GM18507 (cell line): ENCODE measurements at places on chromosomes 7 and 10.
A peak's percentile ranks its signal among the peaks of the same experiment; 100 is the strongest.

- DNase-seq: no peak
Measured at GRCh38 chr10:78774614-78774998, 294.2 kb upstream of the ZMIZ1 start.

DNA sequence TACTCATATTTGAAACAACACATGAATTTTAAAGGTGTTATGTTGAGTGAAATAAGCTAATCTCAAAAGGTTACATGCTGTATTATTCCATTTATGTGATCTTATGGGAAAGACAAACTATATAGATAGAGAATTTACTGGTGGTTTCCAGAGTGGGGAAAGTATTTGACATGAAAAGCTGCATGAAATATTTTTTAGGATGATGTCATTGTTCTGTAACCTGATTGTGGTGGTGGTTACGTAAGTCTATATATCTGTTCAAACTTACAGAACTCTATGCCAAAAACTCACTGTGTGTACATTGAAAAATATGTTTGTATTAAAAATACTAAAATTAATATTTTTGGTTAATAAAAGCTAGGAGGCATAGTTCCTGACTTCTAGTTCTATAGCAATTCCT, 453.0 kb downstream of the SORCS3 start:
- no peak for DNase-seq

- DNase-seq: no peak
Measured at GRCh38 chr10:36057180-36057579, 415.1 kb upstream of the FZD8 start.

GRCh38 chr10:11120711-11121110, 103.0 kb downstream of the CELF2 start:
- DNase-seq: no peak

DNA sequence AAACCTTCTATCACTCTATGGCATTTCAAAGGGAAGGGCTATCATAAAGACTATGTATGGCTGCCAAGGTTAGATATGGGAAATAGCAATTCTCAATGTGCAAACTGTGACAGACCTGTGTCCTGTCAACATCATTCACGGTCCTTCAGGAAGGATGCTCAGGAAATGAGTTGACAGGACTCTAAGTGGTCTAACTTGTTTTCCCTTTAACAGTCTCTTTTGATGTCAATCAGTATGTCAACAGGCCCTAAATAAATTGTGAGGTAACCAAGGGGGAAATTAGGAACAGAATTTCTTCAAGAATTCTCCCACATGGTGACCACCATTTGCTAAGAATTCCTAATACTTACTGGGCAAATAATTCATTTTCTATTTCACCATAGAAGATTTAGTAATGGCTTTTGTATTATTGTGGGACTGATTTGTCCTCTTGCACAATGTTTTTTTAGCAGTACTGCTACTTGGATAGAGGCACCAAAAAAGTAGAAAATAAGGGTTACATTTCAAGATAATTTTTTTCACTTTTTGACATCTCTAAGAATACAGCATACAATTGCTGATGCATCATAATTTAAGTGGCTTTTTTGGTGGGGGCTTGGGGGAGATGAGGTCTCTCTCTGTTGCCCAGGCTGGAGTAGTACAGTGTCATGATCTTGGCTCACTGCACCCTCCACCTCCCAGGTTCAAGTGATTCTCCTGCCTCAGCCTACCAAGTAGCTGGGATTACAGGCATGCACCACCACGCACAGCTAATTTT, 275.8 kb downstream of the CACNA2D1 start:
- DNase-seq: no peak

DNA sequence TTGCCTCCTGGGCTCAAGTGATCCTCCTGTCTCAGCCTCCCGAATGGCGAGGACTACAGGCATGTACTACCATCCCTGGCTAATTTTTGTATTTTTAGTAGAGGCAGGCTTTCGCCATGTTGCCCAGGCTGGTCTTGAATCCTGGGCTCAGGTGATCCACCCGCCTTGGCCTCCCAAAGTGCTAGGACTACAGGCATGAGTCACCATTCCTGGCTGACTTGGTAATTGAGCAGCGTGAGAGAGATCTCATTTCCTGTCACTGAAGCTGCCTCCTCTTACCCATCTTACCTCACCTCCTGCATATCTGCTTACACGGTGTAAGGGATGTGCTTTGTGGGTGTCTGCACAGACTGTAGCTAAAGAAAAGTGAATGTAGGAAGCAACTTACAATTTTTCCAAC, 9.7 kb downstream of the IFIT3 start:
- no peak for DNase-seq

DNA sequence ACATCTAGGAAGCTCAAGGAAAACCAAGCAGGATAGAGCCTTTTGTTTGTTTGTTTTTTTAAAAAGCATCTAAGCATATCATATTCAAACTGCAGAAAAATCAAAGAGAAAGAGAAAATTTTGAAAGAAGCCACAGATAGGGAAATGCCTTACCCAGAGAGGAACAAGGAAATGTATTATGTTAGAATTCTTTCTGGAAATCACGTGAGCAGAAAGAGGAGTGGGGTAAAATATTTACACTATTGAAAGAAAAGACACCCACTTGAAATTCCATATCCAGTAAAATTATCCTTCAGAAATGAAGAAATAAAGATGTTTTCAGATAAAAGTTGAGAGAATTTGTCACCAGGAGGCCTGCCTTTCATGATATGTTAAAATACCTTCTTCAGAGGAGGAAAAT, 775.7 kb upstream of the IGFBP3 start:
- no peak for DNase-seq

DNA sequence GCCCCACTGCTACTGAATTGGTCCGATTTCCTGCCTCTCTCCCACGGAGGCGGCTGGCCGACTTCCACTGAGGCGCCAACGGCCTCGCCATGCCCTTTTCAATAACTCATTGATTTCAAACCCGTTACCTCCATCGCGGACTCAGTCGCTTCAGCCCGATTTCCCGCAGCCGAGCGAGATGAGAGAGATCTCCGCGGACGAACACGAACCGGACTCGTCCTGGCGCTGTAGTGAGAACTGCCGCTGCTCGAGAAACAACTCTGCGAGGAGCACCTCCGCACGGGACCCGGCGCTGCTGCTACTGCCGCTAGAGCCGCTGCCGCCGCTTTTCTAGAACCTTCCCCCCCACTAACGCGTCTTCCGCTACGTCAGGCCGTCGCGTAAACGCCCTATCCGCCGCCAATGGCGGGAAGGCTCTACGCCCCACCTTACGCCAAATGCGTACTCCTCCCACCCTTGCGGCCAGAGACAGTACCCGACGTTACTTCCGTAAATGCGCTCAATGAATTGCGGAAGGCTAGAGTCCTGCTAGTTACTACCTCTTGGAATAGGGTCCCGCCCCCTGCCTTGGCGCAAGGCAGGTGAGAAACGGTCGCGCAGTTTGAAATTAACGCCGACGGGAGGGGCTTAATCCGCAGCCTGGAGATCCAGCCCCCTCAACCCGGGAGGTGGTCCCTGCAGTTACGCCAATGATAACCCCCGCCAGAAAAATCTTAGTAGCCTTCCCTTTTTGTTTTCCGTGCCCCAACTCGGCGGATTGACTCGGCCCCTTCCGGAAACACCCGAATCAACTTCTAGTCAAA, at the start of gene HNRNPA2B1:
Gene HNRNPA2B1 (minus strand): TSS at position 303 of the 803 bp plus-strand sequence. CDS start 169 bp downstream, at position 134.
- peak; percentile 54 for DNase-seq

GRCh38 chr10:110460111-110460809, 37.4 kb upstream of the DUSP5 start:
- DNase-seq: no peak

- DNase-seq: no peak
Measured at GRCh38 chr10:70370766-70371165, 11.7 kb downstream of the LRRC20 start.

- no peak for DNase-seq
Measured at GRCh38 chr7:17408904-17409290, 110.4 kb downstream of the AHR start.

DNA sequence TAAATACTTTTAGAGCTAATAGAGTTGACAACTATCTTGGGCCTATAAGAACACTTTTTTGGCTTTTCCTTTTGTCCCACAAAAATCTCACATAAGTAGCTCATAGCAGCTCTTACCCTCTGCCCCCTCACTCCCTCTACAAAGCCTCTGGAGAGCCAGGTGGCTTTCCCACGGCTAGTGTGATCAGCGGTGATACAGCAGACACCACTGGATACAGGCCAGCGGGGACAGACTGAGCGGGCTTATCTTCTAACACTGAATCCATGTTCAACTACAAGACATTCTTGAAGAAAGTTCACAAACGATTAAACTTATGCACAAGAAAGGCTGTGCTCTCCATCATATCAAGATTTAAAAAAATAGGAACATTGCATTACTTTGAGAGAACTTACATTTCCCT, 377.2 kb downstream of the PARD3 start:
- no peak for DNase-seq

DNA sequence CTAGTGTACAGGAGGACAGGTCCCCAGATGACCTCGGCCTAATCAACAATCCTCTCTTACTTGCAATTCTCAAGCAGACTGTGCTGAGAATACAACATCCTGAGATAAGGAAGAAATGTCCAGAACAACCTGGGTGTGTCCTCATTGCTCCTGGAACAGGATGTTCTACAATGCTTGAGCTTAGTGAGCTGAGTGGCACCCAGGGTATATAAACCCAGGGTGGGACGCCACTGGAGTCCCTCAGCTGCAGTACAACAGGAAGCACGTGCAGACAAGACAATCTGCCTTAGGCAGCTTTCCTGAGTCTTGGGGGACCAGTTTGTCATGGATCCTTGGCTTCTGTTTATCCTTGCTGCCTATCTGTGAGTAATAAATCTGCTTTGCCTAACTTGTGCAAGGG, 27.7 kb upstream of the SLC25A13 start:
- DNase-seq: no peak

DNA sequence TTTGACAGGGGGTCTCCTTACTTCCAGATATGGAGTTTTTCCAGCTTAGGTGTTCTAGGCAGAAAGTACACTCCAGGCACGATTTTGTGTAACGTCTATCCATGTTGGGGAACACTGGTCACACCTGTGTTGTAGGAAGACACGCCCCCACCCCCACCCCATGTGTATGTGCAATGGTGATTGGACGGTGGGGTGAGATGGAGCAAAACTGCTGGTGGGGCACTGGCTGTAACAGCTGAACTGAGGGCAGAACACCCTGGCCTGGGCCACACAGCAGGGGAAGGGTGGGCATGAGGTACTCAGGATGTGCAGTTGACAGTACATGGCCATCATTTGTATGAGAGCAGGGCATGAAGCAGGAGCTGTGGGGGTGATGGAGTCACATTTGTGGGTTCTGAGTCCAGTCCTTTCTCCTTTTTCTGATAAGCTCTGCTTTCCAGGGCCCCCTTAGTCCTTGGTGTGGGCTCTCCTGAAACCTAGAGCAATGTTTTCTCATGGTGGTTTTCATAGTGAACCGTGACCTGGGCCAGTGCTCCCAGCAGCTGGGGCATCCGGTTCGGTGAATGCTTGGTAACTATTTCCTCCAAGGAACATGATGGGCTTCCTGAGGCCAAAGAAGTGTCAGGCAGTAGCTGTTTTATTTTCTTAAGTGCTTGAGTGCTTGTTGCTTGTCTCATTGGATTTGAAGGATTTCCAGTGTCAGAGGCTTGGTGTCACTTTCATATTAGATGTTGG, 63.4 kb upstream of the AQP1 start:
- no peak for DNase-seq

- DNase-seq: no peak
Measured at GRCh38 chr10:35690534-35690933, 48.4 kb upstream of the FZD8 start.

- no peak for DNase-seq
Measured at GRCh38 chr7:256461-256940, 33.5 kb upstream of the FOXL3 start.

DNA sequence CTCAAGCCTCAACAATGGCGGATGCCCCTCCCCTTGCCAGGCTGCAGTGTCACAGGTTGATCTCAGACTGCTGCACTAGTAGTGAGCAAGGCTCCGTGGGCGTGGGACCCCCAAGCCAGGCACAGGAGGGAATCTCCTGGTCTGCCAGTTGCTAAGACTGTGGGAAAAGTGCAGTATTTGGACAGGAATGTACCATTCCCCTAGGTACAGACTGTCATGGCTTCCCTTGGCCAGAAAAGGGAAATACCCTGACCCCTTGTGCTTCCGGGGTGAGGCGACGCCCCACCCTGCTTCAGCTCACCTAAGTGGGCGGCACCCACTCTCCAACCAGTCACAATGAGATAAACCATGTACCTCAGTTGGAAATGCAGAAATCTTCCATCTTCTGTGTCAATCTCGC, 44.0 kb upstream of the TMEM243 start:
- DNase-seq: no peak

DNA sequence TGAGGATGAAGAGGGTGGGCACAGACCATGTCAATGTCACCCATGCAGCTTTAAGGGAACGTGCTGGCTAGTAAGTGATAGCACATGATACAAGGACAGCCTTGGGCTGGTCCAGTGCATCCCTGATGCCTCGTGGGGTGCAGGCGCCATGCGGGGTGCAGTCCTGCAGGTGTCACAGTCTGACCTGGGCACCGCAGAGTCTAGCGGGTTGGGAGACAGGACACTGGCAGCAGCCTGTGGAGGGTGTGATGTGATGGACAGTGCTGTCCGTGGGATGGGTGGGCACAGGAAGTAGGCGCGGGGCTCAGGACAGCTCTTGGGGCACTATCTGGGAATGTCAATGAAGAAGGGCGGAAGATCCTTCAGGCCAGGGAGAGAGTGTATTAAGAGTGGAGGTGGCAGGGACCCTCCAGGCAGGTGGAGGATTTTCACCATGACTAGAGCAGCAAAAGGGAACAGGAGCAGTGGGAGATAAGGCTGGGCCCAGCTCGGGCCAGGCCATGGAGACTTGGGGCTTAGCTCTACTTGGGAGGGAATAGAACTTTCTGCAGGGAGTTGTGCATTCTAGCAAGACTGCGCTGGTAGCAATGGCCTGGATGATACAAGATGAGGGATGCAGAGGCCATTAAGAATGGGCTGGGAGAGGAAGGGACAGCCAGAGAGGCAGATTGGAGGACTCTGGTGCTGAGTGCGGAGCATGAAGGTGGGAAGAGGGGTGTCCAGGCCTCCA, 122.5 kb downstream of the PTPN20 start:
- no peak for DNase-seq

DNA sequence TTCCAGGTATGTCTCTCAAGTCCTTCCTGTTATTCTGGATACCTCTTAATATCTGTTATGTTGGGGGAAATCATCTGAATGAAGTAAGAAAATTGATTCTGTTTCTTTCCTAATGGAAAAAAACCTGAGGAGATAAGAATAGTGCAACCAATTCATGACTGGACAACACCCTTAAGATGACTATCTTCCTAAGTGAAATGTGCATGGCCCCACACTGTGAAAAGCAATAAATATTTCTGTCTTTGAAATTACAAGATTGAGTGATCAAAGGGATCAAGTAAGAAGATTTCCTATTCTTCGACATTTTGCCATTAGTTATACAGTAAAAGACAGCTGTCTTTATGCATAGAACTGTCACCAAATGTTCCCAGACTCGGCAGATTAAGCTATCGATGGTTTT, 73.9 kb downstream of the CHCHD3 start:
- no peak for DNase-seq

GRCh38 chr7:66886152-66886551, 34.9 kb upstream of the TMEM248 start:
- DNase-seq: no peak
